ENCODE measurements at places on chromosomes 3 and 15.

DNA sequence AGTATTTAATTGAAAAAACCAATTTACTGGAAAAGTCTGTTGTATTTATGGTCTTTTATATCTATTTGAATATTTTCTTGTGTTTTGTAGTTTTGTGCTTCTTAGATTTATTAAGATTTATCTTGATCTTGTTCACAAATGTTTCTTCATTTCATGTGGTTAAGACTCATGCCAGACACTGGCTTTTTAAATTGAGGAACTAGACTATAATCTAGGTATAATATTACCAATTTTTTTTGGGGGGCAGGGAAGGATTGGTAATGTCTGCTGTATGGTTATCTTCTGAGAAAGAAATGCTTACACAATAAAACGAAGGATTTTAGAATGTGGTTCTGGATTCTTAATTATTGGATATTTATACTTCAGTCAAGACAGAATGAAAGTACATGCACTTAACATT is 24.9 kb downstream of the AP4E1 start:
- DNase-seq: no peak

GRCh38 chr15:89777782-89778380 is 1.7 kb downstream of the MESP2 start:
- no peak for DNase-seq

DNA sequence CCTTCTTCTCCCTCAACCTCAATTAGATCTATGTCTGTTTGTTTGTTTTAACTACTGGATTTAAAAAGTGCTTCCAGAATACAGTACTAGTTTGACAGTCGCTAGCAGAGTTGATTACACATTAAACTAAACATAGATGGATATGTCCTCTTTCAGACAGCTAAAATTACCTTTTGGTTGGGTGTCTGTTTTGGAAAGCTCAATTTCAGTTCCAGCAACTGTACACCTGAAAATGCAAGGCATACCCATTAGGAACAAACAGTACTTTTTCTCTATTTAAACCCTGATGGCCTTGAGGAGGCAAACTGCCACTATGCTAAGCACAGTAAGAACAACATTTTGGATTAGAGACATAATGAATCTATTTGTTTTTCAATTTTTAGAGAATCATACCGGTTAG is 234.4 kb downstream of the UNC13C start:
- no peak for DNase-seq

GRCh38 chr15:56883088-56883487 is 35.4 kb upstream of the TCF12 start:
- DNase-seq: no peak

- no peak for DNase-seq
These were observed 543.7 kb downstream of the FHIT start for GRCh38 chr3:60707452-60708020.

DNA sequence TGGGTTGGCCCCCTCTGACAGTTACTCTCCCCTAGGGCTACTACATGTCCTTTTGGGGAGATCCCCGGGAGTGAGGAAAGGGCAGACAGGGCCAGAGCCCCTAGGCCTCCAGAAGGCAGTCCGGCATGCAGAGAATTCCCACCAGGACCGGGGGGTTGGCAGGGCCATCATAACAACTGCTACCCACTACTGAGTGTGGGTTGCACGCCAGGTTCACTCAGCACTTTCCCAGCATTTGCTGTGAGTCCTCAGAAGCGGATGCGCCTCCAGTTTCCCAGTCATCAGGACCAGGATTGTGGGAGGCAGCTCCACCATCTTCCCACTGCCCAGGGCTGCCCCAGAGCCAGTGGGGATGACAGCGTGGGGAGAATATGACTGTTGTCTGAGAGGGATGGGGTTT is 51.2 kb upstream of the HERC1 start:
- no peak for DNase-seq

GRCh38 chr3:100789579-100789978 is 80.3 kb downstream of the TFG start:
- DNase-seq: no peak

- DNase-seq: no peak
These were observed 769 bp downstream of the C2CD4A start for GRCh38 chr15:62067448-62068044.

DNA sequence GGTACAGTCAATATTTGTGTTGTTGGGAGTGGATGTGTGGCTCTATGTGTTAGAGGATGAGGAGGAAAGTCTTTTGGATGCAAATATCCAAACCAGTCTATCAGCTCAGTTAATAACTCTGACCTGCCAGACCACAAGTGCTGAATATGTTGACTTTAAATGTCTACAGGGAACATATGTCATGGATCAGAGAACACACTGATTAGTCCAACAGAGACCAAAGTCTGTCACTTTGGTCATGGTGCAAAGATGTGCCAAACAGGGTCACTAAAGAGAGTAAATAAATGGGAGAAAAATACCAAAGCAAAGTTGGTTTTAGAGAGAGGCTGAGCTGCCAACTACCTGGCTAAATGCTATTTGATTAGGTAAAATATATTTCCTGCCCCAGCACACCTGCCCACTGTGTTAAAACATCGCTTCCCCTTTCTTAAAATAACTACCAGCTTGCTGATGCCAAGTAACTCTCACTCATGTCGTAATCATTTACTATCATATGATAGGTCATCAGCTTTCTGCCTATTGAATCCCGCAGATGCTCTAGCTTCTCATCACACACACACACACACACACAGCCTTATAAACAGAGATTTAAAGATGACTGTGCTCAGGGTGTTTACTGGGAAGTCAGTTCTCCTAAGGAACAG is 173.3 kb downstream of the PDZRN3 start:
- no peak for DNase-seq

GRCh38 chr15:50767332-50767861 is 1.9 kb upstream of the SPPL2A start:
- DNase-seq: no peak

GRCh38 chr3:149559525-149559924 is 85.0 kb downstream of the TM4SF4 start:
- DNase-seq: no peak

GRCh38 chr15:57525581-57525980 is 66.1 kb upstream of the MYZAP start:
- no peak for DNase-seq

GRCh38 chr3:195178124-195178910 is 92.6 kb downstream of the XXYLT1 start:
- DNase-seq: no peak

- no peak for DNase-seq
These were observed 64.5 kb upstream of the KLF13 start for GRCh38 chr15:31262143-31262530.

- DNase-seq: no peak
These were observed 76.8 kb upstream of the CHRNA7 start for GRCh38 chr15:31953478-31953877.

- DNase-seq: no peak
These were observed 56.2 kb downstream of the FHIT start for GRCh38 chr3:61194892-61195538.

DNA sequence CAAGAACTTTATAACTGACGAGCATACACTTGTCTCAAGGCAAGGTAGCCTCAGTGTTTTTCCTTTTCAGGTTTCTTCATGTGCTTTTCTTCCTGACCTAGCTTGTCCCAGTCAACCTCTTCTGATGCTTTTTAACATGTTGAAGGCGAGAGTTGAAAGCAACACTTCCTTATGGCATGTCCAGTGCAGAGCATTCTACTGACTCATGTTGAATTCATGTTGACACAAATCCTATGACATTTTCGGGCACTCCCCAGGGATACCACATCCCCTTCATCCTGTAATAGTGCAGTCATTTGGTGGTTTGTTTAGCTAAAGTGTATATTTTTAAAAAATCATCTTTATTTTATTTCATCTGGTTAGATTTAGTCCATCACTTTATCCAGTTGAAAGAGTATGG is 75.9 kb upstream of the CBLB start:
- no peak for DNase-seq

- DNase-seq: no peak
These were observed 119.5 kb downstream of the TMEM108 start for GRCh38 chr3:133157716-133158115.

DNA sequence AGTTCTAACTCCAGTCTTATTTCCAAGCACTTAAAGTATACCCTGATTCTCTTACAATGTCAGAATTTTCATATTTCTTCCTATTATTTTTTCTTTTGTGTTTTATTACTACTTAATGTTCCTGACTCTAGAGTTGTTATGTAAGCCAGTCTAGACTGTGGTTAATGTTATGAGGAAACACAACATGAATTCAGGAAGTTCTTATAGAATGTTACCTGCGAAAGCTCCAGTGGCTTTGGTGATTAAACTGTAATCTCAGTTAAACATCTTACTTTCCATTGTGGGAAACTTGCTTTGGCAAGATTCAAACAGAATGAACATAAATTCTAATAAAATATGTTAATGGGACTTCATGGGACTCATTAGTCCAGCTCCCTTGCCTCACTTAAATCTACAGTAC is 36.6 kb upstream of the CHL1 start:
- DNase-seq: no peak

GRCh38 chr3:106029954-106030626 is 161.3 kb upstream of the CBLB start:
- no peak for DNase-seq

DNA sequence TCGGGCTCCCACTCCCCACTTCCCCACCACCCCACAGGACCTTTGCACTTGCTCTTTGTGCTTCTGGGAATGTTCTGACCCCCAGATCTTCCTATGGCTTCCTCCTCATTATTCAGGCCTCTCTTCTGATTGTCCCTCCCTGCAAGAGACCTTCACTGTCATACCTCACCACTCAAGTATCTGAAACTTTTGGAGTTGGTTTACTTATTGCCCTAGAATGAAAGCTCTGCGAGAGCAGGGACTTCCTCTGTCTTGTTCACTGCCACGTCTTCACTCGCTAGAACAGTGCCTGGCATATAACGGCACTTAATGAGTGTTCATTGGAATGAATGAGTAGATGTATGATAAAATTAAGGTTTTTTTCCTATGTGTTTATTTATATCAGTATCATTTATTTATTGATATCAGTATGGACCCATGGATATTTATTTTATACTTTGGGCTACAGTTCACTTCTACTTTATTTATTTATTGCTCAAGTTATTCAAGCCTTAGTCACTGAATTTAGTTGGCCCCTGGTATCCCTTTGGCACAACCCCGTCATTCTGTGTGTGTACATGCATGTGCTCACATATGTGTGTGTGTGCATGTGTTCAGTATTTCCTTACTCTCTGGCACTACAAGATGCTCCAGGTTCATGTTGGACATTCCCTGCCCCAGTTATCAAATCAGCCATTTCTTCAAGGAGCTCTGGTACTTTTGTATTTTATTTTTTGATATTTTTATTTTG is 197.6 kb downstream of the THSD4 start:
- DNase-seq: no peak

- no peak for DNase-seq
These were observed 67.3 kb upstream of the ST3GAL6 start for GRCh38 chr3:98695796-98696195.

GRCh38 chr3:10889206-10889960 is 73.4 kb downstream of the SLC6A11 start:
- no peak for DNase-seq

GRCh38 chr3:50617096-50617791 is at the start of gene MAPKAPK3:
Gene MAPKAPK3, plus strand, starts transcription at chr3:50617151. Its CDS starts 415 bp downstream, at chr3:50617566.
- no peak for DNase-seq

- DNase-seq: no peak
These were observed 5.6 kb upstream of the FEM1B start for GRCh38 chr15:68271854-68272471.

- DNase-seq: no peak
These were observed 206.9 kb upstream of the TRIM42 start for GRCh38 chr3:140470962-140471361.

DNA sequence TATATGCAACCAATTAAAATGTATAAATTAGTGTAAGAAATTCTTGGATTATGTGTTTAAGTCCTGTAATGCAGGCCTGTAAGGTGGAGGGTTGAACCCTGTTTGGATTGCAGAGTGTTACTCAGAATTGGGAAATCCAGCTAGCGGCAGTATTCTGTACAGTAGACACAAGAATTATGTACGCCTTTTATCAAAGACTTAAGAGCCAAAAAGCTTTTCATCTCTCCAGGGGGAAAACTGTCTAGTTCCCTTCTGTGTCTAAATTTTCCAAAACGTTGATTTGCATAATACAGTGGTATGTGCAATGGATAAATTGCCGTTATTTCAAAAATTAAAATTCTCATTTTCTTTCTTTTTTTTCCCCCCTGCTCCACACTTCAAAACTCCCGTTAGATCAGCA is 65.4 kb upstream of the ACAD9 start:
- DNase-seq: no peak

- DNase-seq: no peak
These were observed 42.3 kb downstream of the TM4SF18 start for GRCh38 chr3:149291178-149291577.

DNA sequence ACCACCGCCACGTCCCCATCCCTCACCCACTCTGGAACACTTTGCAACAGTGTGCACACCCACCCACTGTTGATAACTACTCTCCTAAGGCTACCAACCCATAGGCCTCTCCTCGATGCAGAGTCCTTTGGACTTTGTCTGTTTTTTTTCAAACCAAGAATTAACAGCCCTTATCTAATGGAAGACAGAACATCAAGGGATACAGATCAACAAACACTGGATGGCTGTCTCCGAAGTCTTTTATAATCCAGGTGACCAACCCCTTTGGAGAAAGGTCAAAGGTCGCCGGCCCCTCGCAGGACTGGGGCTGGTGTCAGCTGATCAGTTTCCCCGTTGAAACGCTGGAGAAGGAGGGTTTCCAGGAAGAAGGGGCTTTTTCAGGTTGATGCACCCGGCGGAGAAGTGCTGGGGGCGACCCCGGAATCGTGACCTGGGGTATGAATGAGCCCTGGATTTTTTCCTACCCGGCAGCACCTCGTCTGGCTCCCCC is 532 bp downstream of the B4GALT4 start:
- no peak for DNase-seq

- no peak for DNase-seq
These were observed 69.7 kb downstream of the USF3 start for GRCh38 chr3:113626503-113627371.

GRCh38 chr3:72690629-72691028 is 157.6 kb downstream of the SHQ1 start:
- no peak for DNase-seq

GRCh38 chr3:141441381-141442364 is 45.2 kb upstream of the RASA2 start:
- peak; percentile 35 for DNase-seq

GRCh38 chr3:124383051-124383450 is 347.2 kb upstream of the UMPS start:
- no peak for DNase-seq

- DNase-seq: no peak
These were observed 59.4 kb upstream of the ATP2C1 start for GRCh38 chr3:130834476-130834875.

GRCh38 chr15:66408675-66409282 is 22.1 kb downstream of the MAP2K1 start:
- no peak for DNase-seq

DNA sequence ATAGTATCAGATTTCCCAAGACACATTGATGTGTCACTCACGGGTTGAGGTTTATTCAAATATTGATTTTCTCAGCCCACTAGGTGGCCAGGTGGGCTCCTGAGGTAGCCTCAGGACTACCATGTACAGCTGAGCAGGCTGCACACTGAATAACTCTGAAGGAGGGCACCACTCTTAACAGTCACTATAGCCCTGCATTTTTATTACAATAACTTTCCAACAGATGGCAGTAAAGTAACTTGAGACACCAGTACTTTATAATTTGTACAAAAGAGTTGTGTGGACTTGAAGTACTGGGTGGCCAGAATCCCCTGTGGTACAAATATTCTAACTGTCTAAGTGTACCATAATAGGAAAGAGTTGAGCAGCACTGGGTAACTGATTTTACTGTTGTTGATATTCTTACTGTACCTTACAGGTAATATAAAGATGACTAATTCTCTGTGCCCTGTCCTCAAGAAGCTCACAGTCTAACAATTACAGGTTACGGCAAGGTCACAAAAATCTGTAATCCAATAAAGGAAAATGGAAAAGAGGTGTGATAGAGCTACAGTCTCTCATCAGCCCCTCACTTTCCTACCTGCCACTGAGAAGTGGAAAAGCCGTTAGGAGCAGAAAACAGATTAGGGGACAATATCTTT is 76.0 kb downstream of the ETFA start:
- no peak for DNase-seq
